Dorsolateral prefrontal cortex (tissue), 122 donors: ENCODE measurements at places on chromosomes 3 and 15. TPM values are rescaled to one million over a fixed set of nuclear protein-coding genes. Genes with fewer than 3 reads are reported as not detected.

PIGZ gene
- 13.5 TPM for total RNA-seq

NEO1 gene
- total RNA-seq: 84.8 TPM

AP3B2 gene
- total RNA-seq: 123 TPM

MYL3 gene
- total RNA-seq: 8.0 TPM

ELP6 gene
- total RNA-seq: 30.0 TPM

CLDN11 gene
- 156 TPM for total RNA-seq

KY gene
- 8.2 TPM for total RNA-seq

ZNF445 gene
- 35.9 TPM for total RNA-seq

ESYT3 gene
- 25.5 TPM for total RNA-seq

SFMBT1 gene
- 12.7 TPM for total RNA-seq

CIP2A gene
- 11.4 TPM for total RNA-seq

SATB1 gene
- 147 TPM for total RNA-seq

C2CD4A gene
- total RNA-seq: not detected

ANKRD34C gene
- total RNA-seq: 6.5 TPM

ZNF619 gene
- total RNA-seq: 6.3 TPM

SUSD5 gene
- total RNA-seq: 13.3 TPM

THRB gene
- 132 TPM for total RNA-seq

SCAMP5 gene
- 295 TPM for total RNA-seq

LRRC2 gene
- 7.0 TPM for total RNA-seq

AADAC gene
- total RNA-seq: not detected

CYP1A1 gene
- 0.27 TPM for total RNA-seq

ZNF80 gene
- total RNA-seq: not detected

SLC6A1 gene
- 210 TPM for total RNA-seq

LMAN1L gene
- 2.8 TPM for total RNA-seq

NSMCE3 gene
- total RNA-seq: 10.5 TPM

DLL4 gene
- total RNA-seq: 7.6 TPM

CHSY1 gene
- 31.8 TPM for total RNA-seq

SCN5A gene
- total RNA-seq: 0.99 TPM

HRG gene
- total RNA-seq: not detected

NCEH1 gene
- 73.2 TPM for total RNA-seq

MINDY2 gene
- 36.0 TPM for total RNA-seq

CASR gene
- total RNA-seq: 0.09 TPM

SERP1 gene
- 73.7 TPM for total RNA-seq

CAMP gene
- not detected for total RNA-seq

CCDC191 gene
- 8.2 TPM for total RNA-seq

WNT5A gene
- total RNA-seq: 8.3 TPM

IL17RB gene
- total RNA-seq: 31.5 TPM

HAPLN3 gene
- 2.6 TPM for total RNA-seq

CCR9 gene
- total RNA-seq: 0.20 TPM
